Astrocyte (in vitro differentiated cells and primary cell): ENCODE measurements at places on chromosomes 4 and X.
A peak's percentile ranks its signal among the peaks of the same experiment; 100 is the strongest.

DNA sequence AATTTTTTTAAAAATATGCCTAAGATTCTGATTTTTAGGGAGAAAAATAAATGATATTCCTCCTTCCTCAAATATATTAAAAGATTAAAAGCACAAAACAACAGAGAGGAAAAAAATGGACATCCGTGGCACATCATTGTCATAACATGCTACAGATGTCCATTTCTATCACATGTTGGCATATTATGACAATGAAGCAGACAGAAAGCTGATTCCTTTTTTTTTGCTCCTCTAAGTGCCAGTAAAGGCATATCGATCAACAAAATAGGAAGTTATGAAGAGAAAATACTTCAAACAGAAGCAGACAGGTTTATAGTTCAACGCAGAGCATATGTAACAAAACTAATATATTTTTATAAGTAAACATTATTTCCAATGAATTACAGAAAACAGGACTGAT, 11.2 kb downstream of the KLHL8 start:
- no peak for DNase-seq

- DNase-seq: no peak
These were observed 51.4 kb upstream of the MAP9 start for GRCh38 chr4:155428128-155428527.

GRCh38 chrX:47629419-47630200, at the start of gene CFP:
CFP (minus strand) TSS chrX:47629930; CDS start chrX:47629844, 86 bp downstream.
- no peak for DNase-seq

- DNase-seq: peak; percentile 81
These were observed 108.3 kb downstream of the QRFPR start for GRCh38 chr4:121272526-121272925.

- DNase-seq: no peak
These were observed 39.2 kb downstream of the FMR1NB start for GRCh38 chrX:148020329-148020728.

DNA sequence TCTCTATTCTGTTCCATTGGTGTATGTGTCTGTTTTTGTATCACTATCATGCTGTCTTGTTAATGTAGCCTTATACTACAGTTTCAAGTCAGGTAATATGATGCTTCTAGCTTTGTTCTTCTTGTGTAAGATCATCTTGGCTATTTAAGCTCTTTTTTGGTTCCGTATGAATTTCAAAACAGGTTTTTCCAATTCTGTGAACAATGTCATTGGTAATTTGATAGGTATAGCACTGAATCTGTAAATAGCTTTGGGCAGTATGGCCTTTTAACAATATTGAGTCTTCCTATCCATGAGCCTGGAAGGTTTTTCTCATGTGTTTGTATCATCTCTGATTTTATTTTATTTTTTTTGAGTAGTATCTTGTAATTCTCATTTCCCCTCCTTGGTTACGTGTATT, 94.3 kb downstream of the ANAPC10 start:
- no peak for DNase-seq

- no peak for DNase-seq
These were observed 23.7 kb downstream of the TLR6 start for GRCh38 chr4:38832624-38833528.

DNA sequence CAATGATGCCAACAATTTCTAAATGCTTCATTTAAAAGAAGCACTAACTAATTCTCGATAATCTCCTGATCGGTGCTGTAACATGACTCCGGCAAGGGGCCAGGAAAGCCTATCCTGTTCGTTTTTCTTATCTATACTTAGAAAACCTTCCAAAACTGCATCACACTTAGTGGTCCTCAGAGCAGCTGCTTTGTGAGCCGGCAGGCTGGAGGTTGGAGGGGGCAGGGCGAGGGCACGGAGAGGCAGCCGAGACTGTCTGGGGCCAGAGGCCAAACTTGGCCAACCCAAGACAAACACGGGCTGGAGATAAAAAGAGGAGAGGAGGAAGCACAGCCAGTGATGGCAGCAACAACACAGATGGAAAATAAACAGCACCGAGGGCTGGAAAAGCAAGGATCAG, 455.7 kb downstream of the BCOR start:
- no peak for DNase-seq

GRCh38 chrX:49208399-49208798, 8.4 kb upstream of the SYP start:
- no peak for DNase-seq

GRCh38 chr4:88940506-88940905, 116.5 kb downstream of the FAM13A start:
- DNase-seq: no peak

DNA sequence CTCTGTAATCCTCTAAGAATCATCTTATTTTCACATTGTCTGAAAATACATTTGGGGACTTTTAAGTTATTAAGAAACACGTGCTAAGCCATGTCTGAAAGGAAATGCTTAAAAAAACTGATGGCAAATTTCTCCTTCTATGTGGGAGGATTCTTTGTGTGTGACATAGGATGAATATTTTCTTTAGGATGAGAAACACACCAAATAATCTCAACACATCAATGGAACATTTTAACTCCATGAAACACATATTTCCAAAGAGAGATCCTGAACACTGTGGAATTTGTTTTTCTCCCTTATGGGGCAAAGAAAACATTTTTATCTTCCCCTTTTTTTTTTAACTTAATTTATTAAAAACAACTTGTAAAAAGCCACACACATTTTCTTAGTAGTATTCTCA, 153.8 kb upstream of the ANKRD50 start:
- no peak for DNase-seq

- DNase-seq: peak; percentile 44
These were observed 1.5 kb downstream of the MAB21L2 start for GRCh38 chr4:150583287-150584110.

- DNase-seq: peak; percentile 54
These were observed 952.9 kb downstream of the FAT4 start for GRCh38 chr4:126267689-126268088.

- peak; percentile 49 for DNase-seq
These were observed 11.8 kb downstream of the KIF4A start for GRCh38 chrX:70301716-70302115.

DNA sequence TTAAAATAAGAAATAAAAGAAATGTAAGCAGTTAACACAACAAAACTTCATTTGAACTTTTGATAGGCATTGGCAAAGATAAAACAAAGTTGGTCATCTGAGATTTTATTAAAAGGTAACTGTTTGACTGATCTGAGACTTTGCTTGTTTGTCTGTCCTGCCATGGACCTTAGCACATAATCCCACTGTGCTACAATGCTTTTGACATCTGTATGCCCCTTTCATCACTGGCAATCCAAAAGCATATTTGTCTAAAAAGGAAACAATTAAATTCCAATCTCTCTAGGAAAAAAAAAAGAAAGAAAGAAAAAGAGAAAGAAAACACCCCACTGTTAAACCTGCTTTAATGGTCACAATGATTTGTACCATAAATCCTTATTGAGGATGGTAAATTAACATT, 231.0 kb downstream of the DACH2 start:
- no peak for DNase-seq

GRCh38 chr4:53885668-53886067, 178.7 kb downstream of the CHIC2 start:
- no peak for DNase-seq

DNA sequence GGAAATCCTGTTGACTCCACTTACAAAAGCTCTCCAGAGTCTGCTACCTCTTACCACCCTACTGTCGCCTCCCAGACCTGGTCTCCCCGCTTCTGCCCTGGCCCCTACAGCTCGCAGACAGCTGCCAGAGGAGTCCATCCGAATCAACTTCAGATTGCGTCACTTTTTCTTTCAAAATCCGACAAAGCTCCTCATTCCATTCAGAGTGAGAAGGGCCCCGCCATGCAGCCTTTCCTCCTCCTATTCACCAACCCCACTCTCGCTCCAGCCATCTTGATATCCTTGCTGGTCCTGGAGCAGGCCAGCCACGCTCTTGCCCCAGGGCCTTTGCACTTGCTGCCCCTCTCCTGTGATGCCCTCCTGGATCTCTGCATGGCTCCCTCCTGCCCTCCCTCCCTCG, 5.2 kb upstream of the OPN1LW start:
- no peak for DNase-seq

GRCh38 chr4:168761066-168761465, 249.0 kb downstream of the CBR4 start:
- DNase-seq: no peak

DNA sequence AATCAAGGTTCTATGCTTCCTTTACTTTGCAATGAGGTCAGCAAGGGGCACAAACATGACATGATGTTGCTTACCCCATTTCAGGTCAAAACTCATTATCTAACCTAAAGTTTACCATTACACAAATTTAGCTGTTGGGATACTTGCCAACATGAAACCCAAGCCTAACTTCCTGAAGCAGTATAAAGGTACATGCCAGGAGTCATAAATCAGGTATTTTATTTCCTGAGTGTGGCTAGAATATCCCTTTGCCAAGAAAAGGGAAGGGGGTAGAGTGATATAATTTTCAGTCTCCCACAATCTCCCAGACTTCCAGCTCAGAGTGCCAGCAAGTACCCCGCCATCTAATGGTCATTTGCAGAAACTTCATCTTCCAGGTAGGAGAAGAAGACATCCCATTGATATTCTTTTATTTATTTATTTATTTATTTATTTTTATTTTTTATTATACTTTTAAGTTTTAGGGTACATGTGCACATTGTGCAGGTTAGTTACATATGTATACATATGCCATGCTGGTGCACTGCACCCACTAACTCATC, 136.6 kb downstream of the NEXMIF start:
- DNase-seq: no peak

- peak; percentile 39 for DNase-seq
These were observed 777 bp upstream of the CASK start for GRCh38 chrX:41923978-41924683.

- peak; percentile 56 for DNase-seq
These were observed 223.0 kb upstream of the GPC4 start for GRCh38 chrX:133638285-133638684.

- DNase-seq: no peak
These were observed 31.5 kb downstream of the HS3ST1 start for GRCh38 chr4:11397146-11397545.

- peak; percentile 25 for DNase-seq
These were observed 353 bp upstream of the SMIM10 start for GRCh38 chrX:134990475-134990800.

- peak; percentile 91 for DNase-seq
These were observed 262.7 kb downstream of the PDHA2 start for GRCh38 chr4:96102541-96103026.

DNA sequence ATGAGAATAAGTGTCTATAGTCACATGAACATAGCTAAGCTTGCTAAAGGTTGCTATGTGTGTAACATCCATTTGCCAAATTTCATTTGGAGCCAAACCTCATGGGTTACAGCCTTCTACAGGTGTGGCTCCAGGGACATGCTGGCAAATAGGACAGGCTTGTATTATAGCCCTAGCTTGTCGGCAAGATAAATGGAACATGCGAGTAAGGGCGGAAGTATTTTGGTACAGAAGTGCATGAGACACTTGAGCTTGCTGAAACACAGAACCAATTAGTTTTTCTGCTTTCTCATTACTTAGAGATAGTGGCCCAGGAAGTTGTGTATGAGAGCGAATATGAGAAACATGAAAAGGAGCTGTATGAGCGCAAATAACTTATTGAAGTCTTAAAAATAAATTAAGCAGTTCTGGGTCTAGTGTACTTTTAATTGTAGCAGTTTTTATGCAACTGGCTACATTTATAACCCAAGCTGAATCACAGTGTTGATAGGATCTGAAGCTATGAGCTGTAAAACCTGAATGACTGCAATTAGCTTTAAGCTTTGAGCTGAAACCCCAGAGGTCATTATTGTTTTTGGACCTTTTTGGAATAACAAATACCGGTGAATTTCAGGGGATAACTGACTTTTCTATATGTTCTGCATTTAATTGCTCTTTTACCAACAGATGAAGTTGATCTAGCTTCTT, 64.6 kb downstream of the KDM5C start:
- DNase-seq: peak; percentile 5

DNA sequence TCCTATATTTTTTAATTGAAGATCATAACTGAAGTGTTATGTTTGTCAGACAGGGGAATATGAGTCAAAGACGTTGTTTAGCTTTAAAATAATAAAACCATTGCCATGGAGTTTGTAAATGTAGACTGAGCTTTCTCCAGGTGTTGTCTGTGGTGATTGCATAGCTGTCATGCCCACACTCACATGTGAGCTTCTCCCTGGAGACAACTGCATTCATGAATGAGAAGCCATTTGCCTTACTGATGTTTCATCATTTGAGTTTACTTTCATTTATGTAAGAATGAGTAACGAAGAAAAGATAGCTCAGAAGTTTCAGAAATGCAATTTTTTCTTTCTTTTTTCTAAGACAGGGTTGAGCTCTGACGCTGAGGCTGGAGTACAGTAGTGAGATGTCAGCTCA, 339.1 kb downstream of the GALNTL6 start:
- DNase-seq: no peak

- DNase-seq: no peak
These were observed 129.9 kb downstream of the TET2 start for GRCh38 chr4:105276361-105277104.

DNA sequence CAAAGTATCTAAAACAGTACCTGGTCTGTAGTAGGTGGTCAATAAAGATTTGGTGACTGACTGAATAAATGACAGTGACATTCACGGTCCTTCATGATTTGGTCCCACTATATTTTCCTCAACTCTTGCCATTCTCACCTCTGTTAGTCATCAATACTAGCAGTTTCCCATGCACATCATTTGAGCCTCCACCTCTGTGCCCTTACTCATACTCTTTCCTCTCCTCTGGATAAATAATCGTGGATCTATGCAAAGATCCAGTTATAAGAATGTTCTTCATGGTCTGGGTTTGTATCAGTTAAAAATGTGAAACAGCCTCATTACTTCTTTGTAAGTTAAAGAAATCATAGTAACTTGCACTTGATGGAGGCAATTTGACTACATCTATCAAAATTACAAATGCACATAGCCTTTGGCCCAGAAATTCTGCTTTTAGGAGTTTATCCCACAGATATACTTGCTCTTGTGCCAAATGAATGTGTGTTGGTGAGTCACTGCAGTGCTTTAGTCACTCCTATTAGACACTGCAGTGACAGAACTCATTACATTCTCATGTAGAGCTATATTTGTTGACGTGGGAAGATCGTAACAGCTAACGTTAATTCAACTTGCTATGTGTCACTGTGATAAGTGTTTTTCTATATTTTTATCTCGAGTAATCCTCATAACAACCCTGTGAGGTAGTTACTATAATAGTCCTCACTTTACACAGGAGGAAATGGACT, 121.9 kb upstream of the SMIM10 start:
- DNase-seq: peak; percentile 93

DNA sequence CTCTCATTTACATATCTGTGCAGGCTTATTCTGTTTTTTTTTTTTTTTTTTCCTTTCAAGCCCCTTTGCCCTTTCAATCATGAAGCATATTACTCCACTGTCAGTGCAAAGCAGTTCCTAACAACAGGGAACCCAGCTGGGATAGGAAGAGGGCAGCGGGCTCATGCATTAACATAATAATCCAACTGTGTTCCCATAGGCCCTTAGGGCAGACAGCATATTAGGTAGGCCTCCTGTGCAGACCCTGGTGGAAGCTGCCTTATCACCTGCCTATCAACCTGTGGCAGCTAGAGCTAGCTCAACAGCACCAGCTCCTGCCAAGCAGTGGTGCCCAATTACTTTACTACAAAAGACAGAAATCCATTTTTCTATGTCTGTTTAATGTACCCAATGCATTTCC, 49.3 kb downstream of the SLC10A7 start:
- no peak for DNase-seq

- peak; percentile 51 for DNase-seq
These were observed 68.7 kb upstream of the TAB3 start for GRCh38 chrX:30957753-30958152.
